ENCODE measurements at places on chromosomes 6 and 20.

DNA sequence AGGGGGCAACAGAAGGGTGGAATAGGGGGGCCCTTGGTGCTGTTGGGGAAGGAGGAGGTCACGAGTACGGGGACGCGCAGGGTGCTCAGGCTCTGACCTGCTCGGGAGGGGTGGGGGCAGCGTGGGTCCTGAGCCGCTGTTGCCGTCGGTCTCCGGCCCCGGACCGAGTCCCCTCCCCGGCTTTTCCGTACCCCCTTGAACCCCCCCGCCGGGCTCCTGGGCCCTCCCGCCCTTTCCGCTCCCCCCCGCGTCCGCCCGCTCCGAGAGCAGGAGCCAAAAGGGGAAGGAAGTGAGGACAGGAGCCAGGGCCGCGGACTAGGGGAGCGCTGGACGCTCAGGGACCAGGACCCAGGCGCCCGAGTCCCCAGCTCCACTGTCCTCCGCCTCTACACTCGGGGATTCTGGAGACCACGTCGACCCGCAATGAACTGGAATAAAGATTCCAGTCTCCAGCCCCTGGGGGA is at the start of gene RGL2:
Gene RGL2, minus strand, starts transcription at position 170 of the 464 bp plus-strand sequence. CDS start 332 bp downstream, outside the sequence.
- peak; percentile 73 for DNase-seq

- peak; percentile 66 for DNase-seq
Observed at GRCh38 chr6:37029249-37029971, 24.0 kb downstream of the FGD2 start.

DNA sequence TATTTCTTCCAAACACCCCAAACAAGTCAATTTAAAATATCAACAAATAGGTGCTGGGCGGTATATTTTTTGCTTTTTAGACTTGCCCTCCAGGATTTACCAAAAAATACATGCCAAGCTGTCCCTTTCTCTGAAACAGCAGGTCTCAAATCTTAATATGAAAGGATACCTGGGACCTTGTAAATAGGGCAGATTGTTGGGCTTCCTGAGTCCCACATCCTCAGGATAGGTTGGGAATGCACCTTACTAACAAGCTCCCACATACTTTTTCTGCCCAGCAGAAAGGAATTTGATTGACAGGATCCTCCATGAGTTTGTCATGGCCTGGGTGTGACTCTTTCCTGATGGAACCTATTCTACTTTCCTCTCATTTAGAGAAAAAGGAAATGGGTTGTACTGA is 4.9 kb upstream of the SLC24A3 start:
- no peak for DNase-seq

GRCh38 chr6:125346201-125346925 is 44.6 kb upstream of the HDDC2 start:
- DNase-seq: no peak
